ENCODE measurements at places on chromosomes 2 and 18.

GRCh38 chr2:171747371-171747770 lies 60.1 kb downstream of the DYNC1I2 start:
- no peak for DNase-seq

DNA sequence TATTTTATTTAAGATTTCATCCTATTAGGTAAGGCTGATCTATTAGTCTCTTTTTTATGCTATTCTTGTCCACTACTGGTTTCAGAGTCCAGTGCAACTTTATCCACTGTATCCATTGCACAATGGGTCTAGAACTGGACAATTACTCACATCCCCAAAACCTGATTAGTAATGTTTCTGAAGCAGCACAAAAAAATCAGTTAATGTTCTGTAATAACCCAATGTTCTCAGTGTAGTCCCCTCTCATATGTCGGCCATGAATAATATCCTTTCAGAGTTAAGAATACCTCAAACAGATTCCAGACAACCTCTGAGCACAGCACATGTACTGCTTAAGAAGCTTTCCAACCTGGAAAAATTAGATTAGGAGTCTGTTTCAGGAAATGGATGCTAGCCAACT lies 29.7 kb downstream of the MGAT4A start:
- DNase-seq: no peak

- no peak for DNase-seq
Observed at GRCh38 chr2:69979902-69980807, 18.7 kb upstream of the ASPRV1 start.

GRCh38 chr2:120320318-120320851 lies 25.6 kb upstream of the INHBB start:
- no peak for DNase-seq

GRCh38 chr2:68837164-68837860 lies 33.9 kb downstream of the BMP10 start:
- DNase-seq: peak; percentile 71

DNA sequence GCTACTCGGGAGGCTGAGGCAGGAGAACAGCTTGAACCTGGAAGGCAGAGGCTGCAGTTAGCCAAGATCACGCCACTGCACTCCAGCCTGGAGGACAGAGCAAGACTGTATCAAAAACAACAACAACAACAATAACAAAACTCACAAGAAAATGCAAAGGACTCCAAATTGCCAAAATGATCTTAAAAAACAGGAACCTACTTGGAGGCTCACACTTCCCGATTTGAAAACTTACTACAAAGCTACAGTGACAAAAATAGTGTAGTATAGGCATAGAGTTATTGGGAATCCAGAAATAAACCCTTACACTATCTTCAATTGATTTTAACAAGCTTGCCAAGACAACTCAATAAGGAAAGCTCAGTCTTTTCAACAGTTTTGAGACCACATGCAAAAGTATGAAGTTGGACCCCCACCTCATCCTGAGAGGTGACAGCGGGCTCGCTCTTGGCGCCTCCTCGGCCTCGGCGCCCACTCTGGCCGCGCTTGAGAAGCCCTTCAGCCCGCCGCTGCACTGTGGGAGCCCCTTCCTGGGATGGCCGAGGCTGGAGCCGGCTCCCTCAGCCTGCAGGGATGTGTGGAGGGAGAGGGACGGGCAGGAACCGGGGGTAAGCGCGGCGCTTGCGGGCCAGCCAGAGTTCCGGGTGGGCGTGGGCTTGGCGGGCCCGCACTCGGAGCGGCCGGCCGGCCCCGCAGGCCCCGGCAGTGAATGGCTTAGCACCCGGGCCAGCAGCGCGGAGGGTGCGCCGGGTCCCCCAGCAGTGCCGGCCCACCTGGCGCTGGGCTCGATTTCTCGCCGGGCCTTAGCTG lies 18.3 kb upstream of the ACVR2A start:
- no peak for DNase-seq

GRCh38 chr2:212712466-212712865 lies 173.9 kb upstream of the ERBB4 start:
- no peak for DNase-seq

DNA sequence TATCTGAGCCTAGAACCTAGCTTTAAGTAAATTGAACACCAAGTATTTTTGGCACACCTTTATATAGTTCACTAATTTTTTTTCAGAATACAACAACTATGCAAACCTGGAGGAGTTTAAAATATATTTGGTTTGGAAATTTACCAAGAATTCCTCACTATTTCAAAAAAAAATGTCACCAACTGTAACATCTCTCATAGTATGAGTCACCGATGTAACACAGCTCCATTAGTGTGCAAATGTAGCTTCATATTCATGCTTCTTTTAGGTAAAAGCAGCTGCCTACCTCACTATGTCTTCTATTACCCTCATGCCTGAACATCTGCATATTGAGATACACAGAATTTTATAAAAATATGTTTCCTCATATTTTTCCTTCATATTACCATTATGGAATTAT lies 80.5 kb downstream of the NRXN1 start:
- no peak for DNase-seq

- DNase-seq: peak; percentile 71
Observed at GRCh38 chr2:64767670-64768468, 114.2 kb upstream of the SERTAD2 start.

GRCh38 chr2:108354136-108354535 lies 23.6 kb upstream of the SULT1C4 start:
- no peak for DNase-seq

DNA sequence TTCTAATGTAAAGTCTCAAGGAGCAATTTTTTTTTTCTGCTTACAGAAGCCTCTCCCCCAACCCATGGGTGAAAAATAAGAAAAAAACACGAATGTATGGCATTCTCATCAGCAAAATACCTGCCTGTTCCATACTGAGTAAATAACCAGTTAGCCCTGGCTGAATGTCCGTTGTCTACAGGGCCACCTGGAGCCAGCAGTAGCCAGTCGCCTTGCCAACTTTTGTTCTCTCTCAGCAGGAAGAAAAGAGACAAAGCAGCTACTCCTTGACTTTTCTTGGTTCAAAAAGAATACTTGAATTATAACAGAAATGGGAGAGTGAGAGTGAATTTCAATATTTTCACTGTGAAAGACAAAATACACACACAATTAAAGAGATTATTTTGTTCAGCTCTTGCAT lies 532.9 kb upstream of the CRIM1 start:
- DNase-seq: no peak

DNA sequence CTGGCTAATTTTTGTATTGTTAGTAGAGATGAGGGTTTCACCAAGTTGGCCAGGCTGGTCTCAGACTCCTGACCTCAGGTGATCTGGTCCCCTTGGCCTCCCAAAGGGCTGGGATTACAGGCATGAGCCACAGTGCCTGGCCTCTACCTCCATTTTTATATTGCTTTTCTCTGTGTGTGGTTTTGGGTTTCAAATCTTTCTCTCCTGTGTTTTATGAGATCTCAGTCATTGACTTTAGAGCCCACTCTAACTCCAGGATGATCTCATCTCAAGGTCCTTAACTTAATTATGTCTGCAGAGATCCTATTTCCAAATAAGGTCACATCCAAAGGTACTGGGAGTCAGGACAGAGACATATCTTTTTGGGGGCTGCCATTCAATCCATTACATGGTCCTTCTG lies 24.7 kb downstream of the ARL4C start:
- DNase-seq: no peak

- no peak for DNase-seq
Observed at GRCh38 chr2:28438532-28439063, 45.9 kb downstream of the FOSL2 start.

DNA sequence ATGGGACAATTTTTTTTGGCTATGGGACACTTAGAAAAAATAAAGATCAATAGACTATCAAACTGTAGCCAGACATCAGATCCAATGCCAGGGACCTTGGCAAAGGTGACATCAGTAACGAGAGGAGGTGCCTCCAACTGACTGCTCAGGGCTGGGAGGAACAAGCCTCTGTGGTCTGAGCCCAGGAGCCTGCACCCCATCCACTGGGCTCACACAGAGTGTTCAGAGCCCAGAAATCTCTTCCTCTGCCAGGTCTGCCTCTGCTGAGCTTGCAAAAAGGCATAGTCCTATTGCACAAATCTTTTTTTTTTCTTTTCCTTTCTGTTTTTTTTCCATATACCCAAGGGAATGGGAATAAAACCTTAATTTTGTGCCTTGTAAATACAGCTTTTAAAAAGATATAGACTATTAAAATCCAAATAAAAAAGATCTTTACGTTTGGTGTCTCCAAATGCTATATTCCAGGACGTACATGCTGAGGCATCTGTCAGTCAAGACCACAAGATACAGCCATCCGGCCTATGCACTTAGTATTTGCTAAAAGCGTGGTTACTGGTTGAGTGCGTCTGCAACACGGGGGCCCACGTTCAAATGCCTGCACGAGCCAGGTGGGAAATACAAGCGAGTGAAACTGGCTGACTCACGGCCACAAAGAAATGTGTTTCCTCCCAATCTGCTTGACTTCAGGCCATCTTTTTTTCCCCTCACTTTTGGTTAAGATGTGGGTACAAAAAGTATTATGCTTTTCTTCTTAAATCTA lies 7.8 kb upstream of the ARHGAP25 start:
- DNase-seq: no peak

- no peak for DNase-seq
Observed at GRCh38 chr2:43537137-43537536, 58.7 kb downstream of the THADA start.

Measured in mesothelial cell of epicardium (in vitro differentiated cells).